IgD-negative memory B cell (primary cell): ENCODE measurements at places on chromosomes 7 and 10. TPM values are rescaled to one million over a fixed set of nuclear protein-coding genes. Genes with fewer than 3 reads are reported as not detected.

The HHEX gene
- polyA plus RNA-seq: 134 TPM

The SUGCT gene
- 1.3 TPM for polyA plus RNA-seq

The TFR2 gene
- polyA plus RNA-seq: 0.44 TPM

The GPR26 gene
- polyA plus RNA-seq: not detected

The VWA2 gene
- not detected for polyA plus RNA-seq

The NPFFR1 gene
- not detected for polyA plus RNA-seq

The NME8 gene
- not detected for polyA plus RNA-seq

The PARD3 gene
- polyA plus RNA-seq: not detected

The NEURL1 gene
- 0.35 TPM for polyA plus RNA-seq

The SPACDR gene
- 0.78 TPM for polyA plus RNA-seq

The CYP3A7 gene
- polyA plus RNA-seq: not detected

The PLEKHA1 gene
- polyA plus RNA-seq: 24.0 TPM

The HOXA9 gene
- 0.20 TPM for polyA plus RNA-seq

The SFTPA1 gene
- polyA plus RNA-seq: not detected

The WNT8B gene
- polyA plus RNA-seq: not detected

The CALCR gene
- polyA plus RNA-seq: not detected

The TBC1D12 gene
- 2.9 TPM for polyA plus RNA-seq

The ARHGAP22 gene
- 0.64 TPM for polyA plus RNA-seq

The KCNH2 gene
- 2.5 TPM for polyA plus RNA-seq

The HMX3 gene
- not detected for polyA plus RNA-seq

The SEPTIN14 gene
- not detected for polyA plus RNA-seq

The H2BK1 gene
- polyA plus RNA-seq: not detected

The AOC1 gene
- 0.11 TPM for polyA plus RNA-seq

The FBXO24 gene
- 0.36 TPM for polyA plus RNA-seq

The LLCFC1 gene
- polyA plus RNA-seq: not detected

The PDZD7 gene
- polyA plus RNA-seq: not detected

The ABI1 gene
- polyA plus RNA-seq: 93.8 TPM
